ENCODE measurements at places on chromosomes 11 and 22. TPM values are rescaled to one million over a fixed set of nuclear protein-coding genes. Genes with fewer than 3 reads are reported as not detected.

The OR6A2 gene
- 0.08 TPM for total RNA-seq

The PTGDR2 gene
- total RNA-seq: 0.41 TPM

The SDF2L1 gene
- 134 TPM for total RNA-seq

The GLYAT gene
- total RNA-seq: not detected

The TRIM48 gene
- total RNA-seq: not detected

The MPZL2 gene
- 30.4 TPM for total RNA-seq

The RNF215 gene
- 9.5 TPM for total RNA-seq

The TMEM191C gene
- 4.5 TPM for total RNA-seq
